ENCODE measurements at places on chromosomes 7 and 10.
A peak's percentile ranks its signal among the peaks of the same experiment; 100 is the strongest.

DNA sequence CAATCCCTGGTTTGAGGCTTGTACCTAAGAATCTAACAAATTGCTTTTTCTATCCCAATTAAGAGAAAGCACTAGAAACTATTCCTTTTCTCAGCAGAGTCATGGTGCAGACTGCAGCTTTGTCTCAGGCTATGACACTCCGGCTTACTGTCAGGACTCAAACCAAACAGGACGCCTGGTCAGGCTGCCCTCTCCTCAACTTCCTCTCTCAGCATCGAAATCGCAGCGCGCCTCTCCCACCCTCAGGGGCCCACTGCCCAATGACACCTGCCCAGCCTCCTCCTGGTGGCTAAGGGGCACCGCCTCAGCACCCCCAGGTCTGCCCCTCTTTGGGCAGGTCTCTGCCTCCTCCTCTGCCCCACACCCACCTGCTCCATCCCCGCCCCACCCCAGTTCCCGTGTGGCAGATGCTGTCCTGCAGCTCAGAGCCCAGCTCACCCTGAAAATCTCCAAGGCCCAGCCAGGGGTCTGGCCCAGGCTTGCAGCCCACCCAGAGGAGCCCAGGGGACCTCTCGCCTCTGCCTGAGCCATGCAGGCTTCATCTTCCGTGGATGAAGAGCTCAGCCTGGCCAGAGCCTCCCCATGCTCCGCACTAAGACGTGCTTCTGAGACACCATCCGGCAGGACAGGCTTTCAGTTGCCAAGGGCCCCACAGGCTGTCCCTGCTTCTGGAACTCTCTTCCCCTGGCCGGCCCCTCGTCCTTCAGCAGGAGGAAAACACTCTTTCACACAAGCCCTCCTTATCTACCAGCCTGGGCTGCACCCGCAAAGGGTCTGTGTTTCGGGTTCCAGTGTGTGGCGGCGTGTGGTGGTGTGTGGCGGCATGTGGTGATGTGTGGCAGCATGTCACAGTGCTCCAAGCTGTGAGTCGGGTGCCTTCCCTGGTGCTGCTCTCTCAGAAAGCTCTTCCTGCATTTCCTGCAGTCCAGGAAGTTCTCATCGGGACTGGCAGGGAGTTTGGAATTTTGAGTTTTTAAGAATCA, 16.4 kb upstream of the PTPRN2 start:
- DNase-seq: no peak

DNA sequence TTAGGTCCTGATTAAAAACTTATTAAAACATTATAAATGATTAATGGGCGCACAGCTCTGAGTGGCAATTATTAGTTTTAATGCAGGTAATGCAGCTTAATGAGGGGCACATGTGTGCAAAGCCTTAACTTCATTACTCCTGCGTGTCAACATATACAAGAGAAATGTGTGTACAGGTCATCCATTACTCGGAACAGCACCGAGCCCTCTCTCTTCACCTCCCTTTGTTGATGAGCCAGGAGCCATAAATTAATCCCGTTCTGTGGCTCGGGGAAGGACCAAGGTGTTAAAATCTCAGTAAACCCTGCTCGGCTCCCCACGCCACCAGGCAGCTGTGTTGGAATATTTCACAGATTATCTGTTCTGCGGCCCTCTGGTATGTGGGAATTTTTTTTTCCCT, 77.8 kb downstream of the EBF3 start:
- DNase-seq: no peak

GRCh38 chr7:138164804-138165203, 88.5 kb downstream of the AKR1D1 start:
- no peak for DNase-seq

GRCh38 chr10:17682236-17682946, 38.4 kb downstream of the STAM start:
- DNase-seq: no peak

- no peak for DNase-seq
These were observed 333.3 kb downstream of the SDK1 start for GRCh38 chr7:3634396-3634795.

- DNase-seq: no peak
These were observed 11.0 kb upstream of the AHCYL2 start for GRCh38 chr7:129213828-129214227.

DNA sequence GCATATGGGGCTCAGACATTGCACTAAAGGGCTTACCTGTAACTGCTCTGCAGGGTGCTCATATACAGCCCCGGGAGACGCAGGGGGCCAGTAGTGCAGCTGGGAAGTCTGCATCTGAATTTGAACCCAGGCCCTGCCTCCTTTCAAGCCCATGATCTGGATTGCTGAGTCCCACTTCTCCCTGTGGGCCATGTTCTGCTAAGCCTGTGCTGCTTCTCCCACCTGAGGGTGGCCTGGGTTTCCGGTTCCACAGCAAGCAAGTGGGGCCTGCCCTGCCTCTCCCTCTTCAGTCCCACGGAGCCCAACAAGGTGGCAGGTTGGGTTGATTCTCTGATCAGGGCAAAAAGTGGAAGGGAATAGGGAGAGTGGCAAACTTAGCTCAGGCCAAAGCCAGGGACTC, 56.6 kb upstream of the GDF10 start:
- no peak for DNase-seq

- no peak for DNase-seq
These were observed 213.7 kb upstream of the AOAH start for GRCh38 chr7:36937754-36938563.

GRCh38 chr10:30392564-30392990, 41.4 kb upstream of the MAP3K8 start:
- peak; percentile 86 for DNase-seq

DNA sequence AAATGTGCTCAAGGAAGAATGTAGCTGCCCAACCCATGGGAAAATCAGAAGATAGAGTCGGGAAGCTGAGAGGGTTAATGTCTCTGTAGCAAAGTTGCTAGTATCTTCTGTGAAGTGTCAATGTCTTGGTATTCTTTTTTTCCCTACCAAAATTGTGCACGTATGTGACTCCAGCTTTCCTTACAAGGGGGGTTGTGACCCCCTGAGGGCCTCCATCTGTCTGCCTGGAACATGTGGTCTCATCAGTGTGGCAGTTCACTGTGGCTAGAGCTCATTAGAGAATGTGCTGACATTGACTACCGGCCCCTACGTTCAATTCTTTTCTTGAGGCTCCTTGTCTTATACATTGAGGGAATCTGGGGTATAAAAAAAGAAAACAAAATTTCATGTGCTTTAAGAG, 725.2 kb upstream of the CELF2 start:
- DNase-seq: no peak

DNA sequence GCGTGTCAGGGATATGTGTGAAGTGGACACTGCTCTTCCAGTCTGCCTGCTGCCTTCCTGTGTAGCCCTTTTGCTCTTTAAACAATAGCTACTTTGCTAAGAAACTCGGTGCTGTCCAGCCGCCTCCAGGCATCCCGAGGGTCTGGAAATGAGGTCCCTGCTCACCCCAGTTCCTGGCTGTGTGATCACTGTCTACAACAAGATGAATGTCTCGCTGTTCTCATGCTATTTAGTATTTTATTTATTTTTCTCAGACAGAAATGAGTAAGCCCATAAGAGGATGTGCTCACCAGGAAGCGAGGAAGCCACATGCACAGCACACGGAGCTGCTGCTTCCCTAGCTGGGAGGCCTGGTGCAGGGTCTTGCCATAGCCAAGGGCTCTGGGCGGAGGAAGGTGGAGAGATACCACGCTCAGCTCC, 167.0 kb upstream of the PITRM1 start:
- DNase-seq: peak; percentile 58

- no peak for DNase-seq
These were observed 66.4 kb downstream of the ASAH2B start for GRCh38 chr10:50805981-50806622.

- no peak for DNase-seq
These were observed 13.4 kb downstream of the TMEM209 start for GRCh38 chr7:130191791-130192190.

- DNase-seq: no peak
These were observed 142.9 kb downstream of the PAXIP1 start for GRCh38 chr7:154859747-154860620.

DNA sequence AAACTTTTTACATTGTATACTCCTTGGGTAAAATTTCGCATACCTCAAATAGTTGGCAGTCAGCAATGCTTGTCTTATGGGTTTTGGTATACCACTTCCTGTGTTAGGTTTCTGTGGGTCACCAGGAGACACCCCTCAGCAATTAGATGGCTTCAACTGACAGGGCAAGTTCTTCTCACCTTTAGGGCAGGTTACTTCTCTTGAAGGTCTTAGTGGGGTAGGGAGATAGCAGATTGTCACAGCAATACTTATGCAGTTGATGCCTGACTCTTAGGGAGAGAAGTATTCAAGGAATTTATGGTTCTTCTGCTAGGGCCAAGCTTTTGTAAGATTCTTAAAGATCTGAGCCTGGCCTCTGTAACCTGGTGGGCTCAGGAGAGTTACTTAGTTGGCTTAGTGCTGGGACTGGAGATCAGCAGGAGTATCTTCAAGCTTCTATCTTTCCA, 42.9 kb downstream of the MKLN1 start:
- no peak for DNase-seq

DNA sequence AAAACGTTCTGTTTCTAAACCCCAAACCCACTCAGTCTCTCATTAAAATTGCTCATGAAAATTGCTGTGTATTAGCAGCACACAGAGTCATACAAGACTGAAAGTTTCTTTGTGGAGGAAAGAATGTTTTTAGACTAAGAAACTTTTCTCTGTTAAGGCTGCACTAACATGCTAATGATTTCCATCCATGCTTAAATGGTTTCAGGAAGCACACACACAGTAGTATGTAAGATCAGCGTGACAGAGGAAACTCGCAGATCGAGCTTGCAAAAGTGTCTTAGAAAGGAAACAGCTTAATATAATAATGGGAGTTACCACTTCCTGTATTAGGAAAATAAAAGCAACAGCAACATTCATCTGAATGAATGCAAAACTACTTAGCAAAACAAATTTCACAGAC, 112.7 kb downstream of the ICA1 start:
- DNase-seq: peak; percentile 80

GRCh38 chr7:137990251-137990941, 11.5 kb downstream of the CREB3L2 start:
- DNase-seq: no peak

DNA sequence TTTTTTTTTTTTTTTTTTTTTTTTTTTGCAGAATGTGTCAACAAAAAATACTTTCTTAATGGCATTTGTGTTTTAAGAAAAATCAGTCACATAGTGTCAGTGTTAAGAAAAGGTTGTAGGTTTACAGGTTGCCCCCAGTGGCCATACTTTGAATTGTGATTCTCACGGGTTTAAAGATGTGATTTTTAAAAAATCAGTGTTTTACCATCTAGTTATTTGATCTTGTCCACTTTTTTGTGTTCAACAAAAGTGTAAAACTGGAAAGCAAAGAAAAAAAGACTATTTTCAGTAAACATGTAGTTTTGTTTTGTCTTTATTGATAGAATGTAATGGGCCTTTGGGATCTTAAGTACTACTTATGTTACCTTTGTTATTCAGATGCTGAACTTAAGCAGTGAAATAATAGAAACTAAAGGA, 25.7 kb downstream of the SUV39H2 start:
- DNase-seq: peak; percentile 54

GRCh38 chr10:15335508-15335907, 35.6 kb downstream of the FAM171A1 start:
- no peak for DNase-seq

- no peak for DNase-seq
These were observed 280.2 kb upstream of the PITRM1 start for GRCh38 chr10:3452683-3453361.

- DNase-seq: no peak
These were observed 120.6 kb downstream of the ZWINT start for GRCh38 chr10:56240471-56240870.

DNA sequence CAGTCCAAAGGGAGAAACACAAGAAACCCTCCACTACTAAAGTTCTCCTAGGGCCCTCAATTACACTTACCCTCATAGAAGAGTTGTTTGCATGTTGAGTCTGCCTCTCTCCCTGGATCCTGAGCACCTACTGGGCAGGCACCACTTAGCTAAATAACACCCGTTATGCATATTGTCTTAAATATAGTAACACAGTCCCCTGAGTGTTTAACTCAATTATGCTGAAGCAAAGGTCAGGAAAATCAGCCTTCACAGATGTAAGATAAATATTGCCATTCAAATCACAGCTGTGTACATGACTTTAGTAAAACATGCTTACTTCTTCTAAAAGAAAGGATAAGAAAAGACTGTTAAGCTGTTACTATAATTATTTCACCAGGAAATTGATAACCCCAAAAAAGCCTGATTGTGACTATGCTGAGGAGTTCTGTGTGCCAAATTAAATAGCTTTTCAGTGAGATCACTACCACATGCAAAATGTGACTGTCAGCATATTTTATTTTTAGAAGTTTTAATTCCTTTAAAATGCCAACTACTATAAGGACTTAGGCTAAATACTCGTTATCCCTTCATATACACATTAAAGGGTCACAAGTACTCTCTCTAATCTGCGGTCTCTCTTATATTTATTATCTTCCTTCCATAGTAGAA, 733.9 kb upstream of the PHF14 start:
- DNase-seq: no peak

- peak; percentile 1 for DNase-seq
These were observed 20.2 kb upstream of the SUV39H2 start for GRCh38 chr10:14858338-14858960.

GRCh38 chr7:157875230-157876179, 538.7 kb downstream of the DNAJB6 start:
- DNase-seq: peak; percentile 53

- no peak for DNase-seq
These were observed 61.3 kb downstream of the ABCB4 start for GRCh38 chr7:87413951-87414793.

DNA sequence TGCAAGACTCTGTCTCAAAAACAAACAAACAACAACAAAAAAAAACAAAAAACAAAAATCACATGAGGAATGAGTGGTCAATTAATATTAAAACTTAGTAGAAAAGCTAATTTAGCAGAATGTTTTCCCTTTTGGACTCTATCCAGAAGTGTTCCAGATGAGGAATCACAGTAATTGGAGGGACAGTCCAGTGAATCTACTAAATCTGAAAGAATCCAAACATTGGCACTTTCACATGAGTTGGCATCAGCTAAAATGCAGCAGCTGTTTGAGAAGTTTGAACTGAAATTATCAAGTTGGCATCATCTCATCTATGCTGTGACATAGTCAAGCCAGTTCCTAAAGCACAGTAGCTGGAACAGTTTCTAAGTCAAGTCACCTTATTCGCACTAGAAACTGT, 367.8 kb downstream of the PPP1R3A start:
- no peak for DNase-seq

GRCh38 chr7:14818871-14819270, 83.7 kb downstream of the DGKB start:
- no peak for DNase-seq

GRCh38 chr7:8263048-8263447, 1.1 kb upstream of the ICA1 start:
- DNase-seq: peak; percentile 5

- no peak for DNase-seq
These were observed 670.2 kb upstream of the SORCS1 start for GRCh38 chr10:107834706-107835105.

DNA sequence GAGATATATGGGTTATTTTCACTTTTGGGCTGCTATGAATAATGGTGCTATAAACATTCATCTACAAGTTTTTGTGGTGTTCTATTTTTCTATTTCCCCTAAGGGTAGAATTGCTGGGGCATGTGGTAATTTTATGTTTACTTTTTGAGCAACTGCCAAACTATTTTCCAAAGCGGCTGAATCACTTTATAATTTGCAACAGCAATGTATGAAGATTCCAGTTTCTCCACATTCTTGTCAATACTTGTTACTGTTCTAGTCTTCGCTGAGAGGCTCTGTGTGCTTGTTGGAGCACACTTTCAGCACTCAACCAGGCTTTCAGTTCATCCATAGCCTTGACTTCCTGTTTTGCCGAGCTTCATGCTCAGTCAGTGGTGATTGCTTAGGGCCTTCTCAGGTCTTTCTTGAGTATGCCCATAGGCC, 39.0 kb downstream of the ADK start:
- peak; percentile 62 for DNase-seq
